ENCODE measurements at places on chromosomes 1 and 21. TPM values are rescaled to one million over a fixed set of nuclear protein-coding genes. Genes with fewer than 3 reads are reported as not detected.
A peak's percentile ranks its signal among the peaks of the same experiment; 100 is the strongest.

DNA sequence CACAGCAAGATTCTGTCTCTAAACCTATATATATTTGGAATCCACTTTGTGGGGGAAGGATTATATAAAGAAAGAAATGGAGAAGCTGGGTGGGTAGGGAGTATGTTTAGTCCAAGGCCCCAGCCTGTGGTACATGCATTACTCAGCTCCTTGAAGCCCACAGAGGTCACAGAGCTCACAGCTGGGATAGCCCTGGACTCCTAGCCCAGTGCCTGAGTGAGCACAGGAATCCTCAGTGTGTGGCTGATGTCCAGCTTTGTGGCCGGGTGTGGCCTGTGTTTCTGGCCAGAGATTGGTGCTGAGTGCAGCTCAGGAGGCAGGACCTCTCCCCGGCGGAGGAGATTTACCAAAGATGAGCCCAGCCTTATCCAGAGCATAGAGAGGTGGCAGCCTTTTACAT, 7.6 kb downstream of the CAPN9 start:
- H3K36me3 ChIP-seq: no peaks in the 10 kb centered on the region
- no peak for DNase-seq
- no peak overlapping the region for H3K27ac ChIP-seq
- H3K4me3 ChIP-seq: no peak overlapping the region

DNA sequence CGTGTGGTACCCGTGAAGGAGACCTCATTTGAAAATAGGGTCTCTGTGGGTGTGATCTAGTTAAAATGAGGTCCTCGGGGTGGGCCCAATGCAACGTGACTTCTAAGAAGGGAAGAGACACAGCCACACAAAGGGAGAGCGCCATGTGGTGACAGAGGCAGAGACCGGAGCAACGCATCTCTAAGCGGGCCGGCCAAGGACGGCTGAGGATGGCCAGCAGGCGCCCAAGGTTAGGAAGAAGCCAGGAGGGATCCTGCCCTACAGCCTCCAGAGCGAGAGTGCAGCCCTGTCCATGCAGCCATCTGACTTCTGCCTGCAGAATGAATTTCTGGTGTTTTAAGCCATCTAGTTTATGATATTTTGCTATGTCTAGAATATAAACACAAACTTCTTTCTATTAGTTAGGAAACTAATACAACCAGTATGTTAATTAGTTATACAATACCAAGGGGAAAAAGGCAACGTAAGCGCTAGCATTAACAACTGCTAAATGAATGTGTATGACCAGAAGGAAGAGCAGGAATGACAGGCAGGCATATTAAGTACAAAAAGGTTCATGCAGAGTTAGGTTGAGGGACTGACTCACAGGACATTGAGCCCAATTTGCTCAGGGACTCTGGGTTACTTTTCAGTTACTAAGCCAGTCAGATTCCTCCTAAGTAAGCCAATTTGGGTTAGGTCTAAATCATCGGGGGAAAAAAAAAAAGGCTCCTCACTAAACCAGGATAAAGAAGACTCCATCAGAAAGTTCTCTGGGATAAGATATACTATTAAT, 4.1 kb downstream of the CEP104 start:
- no peak overlapping the region for H3K4me3 ChIP-seq
- H3K27ac ChIP-seq: no peak overlapping the region
- no peaks in the 10 kb centered on the region for H3K27me3 ChIP-seq
- peaks cover 10% of the 10 kb centered on the region for H3K4me1 ChIP-seq
- H3K36me3 ChIP-seq: peaks cover 9% of the 10 kb centered on the region

- DNase-seq: no peak
- no peaks in the 10 kb centered on the region for H3K27me3 ChIP-seq
- H3K27ac ChIP-seq: no peak overlapping the region
- no peaks in the 10 kb centered on the region for H3K4me1 ChIP-seq
Observed at GRCh38 chr1:183711741-183712361, 58.7 kb upstream of the APOBEC4 start.

The LENEP gene
- 1.8 TPM for total RNA-seq

The C1orf185 gene
- not detected for total RNA-seq

The DMRTA2 gene
- total RNA-seq: not detected

The OXCT2 gene
- 1.6 TPM for total RNA-seq

DNA sequence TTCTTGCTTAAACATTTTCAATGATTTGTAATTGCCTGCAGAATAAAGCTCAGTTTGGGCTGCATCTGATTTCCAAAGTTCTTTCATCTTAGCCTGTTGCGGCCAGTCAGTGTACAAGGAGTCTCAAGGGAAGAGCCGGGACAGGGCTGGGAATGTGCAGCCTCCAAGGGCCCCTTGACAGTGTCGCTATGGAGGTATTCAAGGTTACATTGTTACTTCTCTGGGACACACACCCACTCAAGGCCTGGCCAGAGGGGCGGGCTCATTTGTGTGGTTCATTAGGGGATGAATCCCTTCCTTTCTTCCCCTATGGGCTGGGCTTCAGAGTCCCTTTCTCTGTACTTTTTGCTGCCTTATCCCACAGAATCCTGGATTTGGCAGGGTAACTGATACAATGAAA, 107.6 kb upstream of the CSF3R start:
- peaks cover 2% of the 10 kb centered on the region for H3K36me3 ChIP-seq
- H3K27ac ChIP-seq: no peak overlapping the region
- no peaks in the 10 kb centered on the region for H3K4me1 ChIP-seq
- H3K4me3 ChIP-seq: no peak overlapping the region
- peaks cover 10% of the 10 kb centered on the region for H3K27me3 ChIP-seq

- H3K4me1 ChIP-seq: peaks cover 30% of the 10 kb centered on the region
- H3K4me3 ChIP-seq: peak overlapping the region; percentile 99
- no peaks in the 10 kb centered on the region for H3K27me3 ChIP-seq
- peak overlapping the region; percentile 25 for H3K27ac ChIP-seq
Observed at GRCh38 chr1:23169727-23170335, 1.2 kb upstream of the LUZP1 start.

The PAQR6 gene
- 5.0 TPM for total RNA-seq

The CELA2A gene
- total RNA-seq: not detected

The ADAMTS4 gene
- 0.23 TPM for total RNA-seq

- no peaks in the 10 kb centered on the region for H3K4me1 ChIP-seq
- H3K4me3 ChIP-seq: no peak overlapping the region
- no peak overlapping the region for H3K27ac ChIP-seq
- no peak for DNase-seq
Observed at GRCh38 chr1:64754173-64754572, 9.3 kb downstream of the RAVER2 start.

- no peak for DNase-seq
- H3K27ac ChIP-seq: no peak overlapping the region
- no peaks in the 10 kb centered on the region for H3K27me3 ChIP-seq
- H3K4me1 ChIP-seq: peaks cover 23% of the 10 kb centered on the region
Observed at GRCh38 chr21:42835211-42835610, 44.1 kb downstream of the WDR4 start.

DNA sequence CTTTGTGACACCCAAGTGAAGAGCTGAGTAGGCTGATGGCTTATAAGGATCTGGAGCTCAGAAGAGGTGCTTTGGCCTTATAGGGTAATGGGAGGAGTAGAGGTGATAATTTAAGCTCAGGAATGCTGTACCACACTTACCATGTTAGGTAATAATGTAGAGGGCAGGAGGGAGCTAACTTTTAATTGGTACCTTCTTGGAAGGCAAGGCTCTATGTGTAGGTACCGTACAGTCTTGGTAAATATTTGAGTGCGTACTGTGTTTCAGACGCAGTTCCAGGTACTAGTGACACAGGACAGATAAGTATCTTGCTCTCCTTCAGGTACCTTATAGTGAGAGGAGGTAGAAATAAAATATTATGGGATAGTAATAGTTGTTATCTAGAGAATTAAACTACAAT, 16.8 kb downstream of the CAMSAP2 start:
- H3K27ac ChIP-seq: no peak overlapping the region
- H3K27me3 ChIP-seq: peaks cover 6% of the 10 kb centered on the region
- DNase-seq: no peak
- no peaks in the 10 kb centered on the region for H3K36me3 ChIP-seq

DNA sequence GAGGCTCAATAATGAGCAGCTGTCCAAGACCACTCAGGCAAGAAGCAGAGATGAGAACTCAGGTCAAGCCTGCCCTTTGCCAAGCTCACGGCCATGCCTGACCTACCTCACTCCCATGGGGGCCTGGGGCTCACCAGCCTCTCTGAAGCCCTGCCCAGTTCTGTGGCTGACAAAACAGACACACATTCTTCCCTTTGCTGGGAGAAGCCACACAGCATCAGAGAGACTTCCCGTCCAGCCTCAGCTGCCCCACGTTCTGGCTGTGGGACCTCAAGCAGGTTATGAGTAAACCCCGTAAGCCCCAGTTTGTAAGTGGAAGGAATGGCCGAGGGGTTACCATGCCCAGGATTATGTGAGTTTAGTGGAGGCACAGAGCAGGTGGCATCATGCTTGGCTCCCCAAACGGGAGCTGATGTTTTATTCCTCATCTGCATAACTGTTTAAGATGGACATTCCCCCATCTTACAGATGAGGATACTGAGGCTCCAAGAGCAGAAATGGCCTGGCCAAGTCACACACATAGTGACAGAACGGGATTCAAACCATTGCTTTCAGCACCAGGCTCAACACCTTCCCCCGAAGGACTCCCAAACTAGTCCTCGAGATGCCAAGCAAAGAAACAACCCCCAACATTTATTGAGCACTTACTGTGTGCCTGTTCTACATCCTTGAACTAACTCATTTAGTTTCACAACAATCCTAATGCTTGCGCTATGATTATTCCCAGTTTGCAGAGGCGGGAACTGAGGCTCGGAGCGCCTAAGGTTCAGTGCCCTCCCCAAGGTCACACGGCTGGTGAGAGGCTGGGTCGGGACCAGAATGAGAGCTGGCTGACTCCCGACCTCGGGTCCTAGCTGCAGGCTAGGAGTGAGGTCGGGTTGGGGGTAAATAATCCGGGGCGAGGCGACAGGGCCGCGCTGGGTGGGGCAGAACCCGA, 49.1 kb upstream of the LAPTM5 start:
- DNase-seq: no peak
- H3K4me1 ChIP-seq: no peaks in the 10 kb centered on the region
- peaks cover 45% of the 10 kb centered on the region for H3K27me3 ChIP-seq

DNA sequence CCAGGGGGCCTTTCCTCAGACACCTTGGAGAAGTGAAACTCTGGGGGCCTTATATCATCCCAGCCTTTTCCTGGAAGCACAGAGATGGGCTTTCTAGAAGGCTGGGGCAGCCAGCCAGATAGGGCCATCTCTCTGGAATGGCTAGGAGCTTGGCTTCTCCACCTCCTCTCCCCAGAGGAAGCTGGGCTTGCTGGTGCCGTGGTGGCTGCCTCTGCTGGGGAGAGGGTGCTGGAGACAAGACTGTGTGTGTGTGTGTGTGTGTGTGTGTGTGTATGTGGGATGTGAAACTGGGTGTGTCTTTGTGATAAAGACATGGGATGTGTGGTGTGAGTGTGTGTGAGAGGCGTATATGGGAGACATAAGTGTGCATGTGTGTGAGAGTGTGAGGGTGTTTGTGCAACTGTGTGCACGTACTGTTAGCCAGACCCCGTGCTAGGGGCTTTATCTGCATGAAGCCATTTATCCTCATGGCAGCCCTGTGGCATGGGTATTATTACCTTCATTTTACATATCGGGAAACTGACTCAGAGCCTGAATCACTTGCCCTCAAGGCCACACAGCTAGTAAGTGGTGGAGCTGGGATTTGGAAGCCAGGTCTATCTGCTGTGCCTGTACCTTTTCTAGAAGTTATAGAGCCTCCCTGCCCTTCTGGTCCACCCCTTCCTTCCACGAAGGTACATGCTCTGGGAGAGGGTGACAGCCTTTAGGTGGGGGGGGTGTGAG, 44.2 kb downstream of the PTPRU start:
- DNase-seq: no peak
- H3K4me3 ChIP-seq: no peak overlapping the region

- H3K4me1 ChIP-seq: no peaks in the 10 kb centered on the region
- H3K4me3 ChIP-seq: no peak overlapping the region
- no peak overlapping the region for H3K27ac ChIP-seq
- no peaks in the 10 kb centered on the region for H3K36me3 ChIP-seq
- no peak for DNase-seq
Observed at GRCh38 chr1:166069390-166069789, 97.4 kb downstream of the FAM78B start.

DNA sequence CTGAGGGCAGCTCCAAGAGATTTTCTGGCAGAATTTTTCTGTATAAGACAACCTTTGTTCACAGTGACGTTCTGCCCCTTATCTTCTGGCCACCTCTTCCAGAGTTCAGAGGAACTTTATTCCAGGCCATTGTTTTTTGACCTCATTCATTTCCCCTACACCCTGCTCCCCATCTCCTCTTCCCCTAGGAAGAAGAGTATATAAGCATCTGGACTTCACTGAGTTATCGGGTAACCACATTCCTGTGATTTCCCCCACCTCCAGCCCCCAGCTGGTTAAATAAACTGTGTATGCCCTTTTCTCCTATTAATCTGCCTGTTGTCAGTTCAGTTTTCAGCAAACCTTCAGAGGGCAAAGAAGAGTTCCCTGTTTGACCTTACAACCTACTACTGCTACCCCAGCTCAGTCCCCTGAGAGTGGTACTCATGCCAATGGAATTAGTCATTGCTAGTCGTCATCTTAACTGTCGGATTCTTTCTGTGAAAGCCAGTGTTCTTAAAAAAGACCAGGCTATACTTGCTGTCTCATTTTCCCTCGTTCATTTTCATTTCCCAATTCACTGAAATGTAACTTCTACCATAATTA, 14.3 kb upstream of the ALG14 start:
- no peak overlapping the region for H3K27ac ChIP-seq
- no peak for DNase-seq
- H3K4me3 ChIP-seq: no peak overlapping the region

- H3K36me3 ChIP-seq: peaks cover 13% of the 10 kb centered on the region
- no peak overlapping the region for H3K4me3 ChIP-seq
- H3K27me3 ChIP-seq: no peaks in the 10 kb centered on the region
- no peaks in the 10 kb centered on the region for H3K4me1 ChIP-seq
Observed at GRCh38 chr1:11831945-11832725, 15.4 kb downstream of the NPPA start.

GRCh38 chr1:46400421-46400820, 6.3 kb downstream of the FAAH start:
- DNase-seq: no peak
- no peak overlapping the region for H3K4me3 ChIP-seq
- no peak overlapping the region for H3K27ac ChIP-seq
- H3K27me3 ChIP-seq: peaks cover 2% of the 10 kb centered on the region
- no peaks in the 10 kb centered on the region for H3K4me1 ChIP-seq

The AK5 gene
- 0.39 TPM for total RNA-seq

The DHRS3 gene
- 109 TPM for total RNA-seq

DNA sequence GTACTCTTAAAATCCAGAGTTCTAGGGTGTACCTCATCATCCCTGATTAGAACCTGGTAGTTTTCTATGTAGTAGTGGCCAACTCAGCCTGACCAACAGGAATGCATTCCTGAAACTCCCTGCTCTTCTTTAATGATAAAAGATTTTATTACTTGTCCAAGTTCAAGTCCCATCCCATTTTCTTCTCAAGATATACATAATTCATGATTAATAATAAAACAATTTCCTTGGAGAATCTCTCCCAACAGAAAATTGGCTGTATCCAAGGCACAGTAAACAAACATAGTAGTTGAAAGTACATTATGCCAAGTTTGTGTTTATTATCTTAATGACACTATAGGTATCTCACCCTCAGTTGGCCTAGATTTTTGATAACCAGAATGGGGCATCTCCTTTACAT, 714.1 kb upstream of the ADAMTS5 start:
- H3K4me3 ChIP-seq: no peak overlapping the region
- no peak overlapping the region for H3K27ac ChIP-seq
- no peak for DNase-seq

- H3K27ac ChIP-seq: no peak overlapping the region
- no peak overlapping the region for H3K4me3 ChIP-seq
- no peak for DNase-seq
- peaks cover 4% of the 10 kb centered on the region for H3K27me3 ChIP-seq
- H3K36me3 ChIP-seq: no peaks in the 10 kb centered on the region
- peaks cover 22% of the 10 kb centered on the region for H3K4me1 ChIP-seq
Observed at GRCh38 chr1:153361480-153362109, 3.9 kb downstream of the S100A9 start.

The OR6N1 gene
- total RNA-seq: not detected

Data from activated T-helper 1 cell treated with anti-CD3 and anti-CD28 coated beads, Interleukin-12 subunit alpha, Interleukin-12 subunit beta, Interleukin-2, Interleukin-4 antibody, amounts not matched to agents 30 ng/mL and 10 ng/mL and 1 ng/mL, durations not matched to agents 14 hours and 24 hours and 36 hours (primary cell).